ENCODE measurements at places on chromosomes 16 and 17.

- no peak for DNase-seq
Measured at GRCh38 chr17:9179602-9180001, 158.3 kb downstream of the NTN1 start.

GRCh38 chr17:47946929-47947397, 5.6 kb downstream of the PNPO start:
- peak; percentile 84 for DNase-seq

- DNase-seq: no peak
Measured at GRCh38 chr16:14225457-14225856, 154.3 kb downstream of the MRTFB start.

GRCh38 chr17:9360677-9361081, 214.9 kb downstream of the STX8 start:
- DNase-seq: no peak

GRCh38 chr17:66250686-66251085, 21.5 kb upstream of the APOH start:
- DNase-seq: no peak

DNA sequence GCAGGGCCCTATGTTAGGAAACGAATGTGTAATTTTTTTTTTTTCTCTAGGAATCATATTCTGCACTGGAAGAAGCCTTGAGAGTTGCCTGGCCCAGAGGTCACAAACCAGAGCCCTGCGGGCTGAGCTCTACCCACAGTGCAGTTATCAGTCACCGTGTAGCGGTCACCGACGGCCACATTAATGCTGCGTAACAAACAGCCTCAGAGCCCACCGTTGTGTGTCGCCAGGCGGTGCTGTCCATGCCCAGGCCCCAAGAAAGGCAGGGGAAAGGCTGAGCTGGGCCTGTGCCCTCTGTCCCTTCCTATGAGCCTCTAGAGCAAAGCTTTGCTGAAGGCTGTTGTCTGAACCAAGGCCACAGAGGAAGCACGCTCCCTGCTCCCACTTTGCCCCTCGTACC, 4.5 kb upstream of the LMF1 start:
- DNase-seq: no peak

GRCh38 chr17:36625188-36625587, 23.8 kb downstream of the MRM1 start:
- DNase-seq: no peak

DNA sequence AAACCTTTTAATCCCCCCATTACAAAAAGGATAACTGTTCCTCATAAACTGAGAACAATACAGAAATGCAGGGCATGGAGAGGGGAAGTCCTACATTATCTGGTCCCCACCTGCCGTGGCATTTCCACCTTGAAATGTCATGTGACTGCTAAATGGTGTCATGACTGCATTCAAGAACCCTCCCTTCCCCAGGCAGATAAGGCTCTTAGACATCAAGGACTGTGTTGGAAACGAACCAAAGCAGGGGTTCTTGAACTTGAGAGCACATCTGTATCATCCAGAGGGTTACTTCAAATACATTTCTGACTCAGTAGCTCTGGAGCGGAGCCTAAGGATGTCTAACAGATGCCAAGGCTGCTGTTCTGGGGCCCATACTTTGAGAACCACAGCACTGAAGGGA, 18.4 kb downstream of the CMTM3 start:
- no peak for DNase-seq

GRCh38 chr16:55250701-55251100, 73.3 kb upstream of the IRX6 start:
- no peak for DNase-seq

- DNase-seq: peak; percentile 21
Measured at GRCh38 chr16:3304370-3304769, 860 bp downstream of the TIGD7 start.

DNA sequence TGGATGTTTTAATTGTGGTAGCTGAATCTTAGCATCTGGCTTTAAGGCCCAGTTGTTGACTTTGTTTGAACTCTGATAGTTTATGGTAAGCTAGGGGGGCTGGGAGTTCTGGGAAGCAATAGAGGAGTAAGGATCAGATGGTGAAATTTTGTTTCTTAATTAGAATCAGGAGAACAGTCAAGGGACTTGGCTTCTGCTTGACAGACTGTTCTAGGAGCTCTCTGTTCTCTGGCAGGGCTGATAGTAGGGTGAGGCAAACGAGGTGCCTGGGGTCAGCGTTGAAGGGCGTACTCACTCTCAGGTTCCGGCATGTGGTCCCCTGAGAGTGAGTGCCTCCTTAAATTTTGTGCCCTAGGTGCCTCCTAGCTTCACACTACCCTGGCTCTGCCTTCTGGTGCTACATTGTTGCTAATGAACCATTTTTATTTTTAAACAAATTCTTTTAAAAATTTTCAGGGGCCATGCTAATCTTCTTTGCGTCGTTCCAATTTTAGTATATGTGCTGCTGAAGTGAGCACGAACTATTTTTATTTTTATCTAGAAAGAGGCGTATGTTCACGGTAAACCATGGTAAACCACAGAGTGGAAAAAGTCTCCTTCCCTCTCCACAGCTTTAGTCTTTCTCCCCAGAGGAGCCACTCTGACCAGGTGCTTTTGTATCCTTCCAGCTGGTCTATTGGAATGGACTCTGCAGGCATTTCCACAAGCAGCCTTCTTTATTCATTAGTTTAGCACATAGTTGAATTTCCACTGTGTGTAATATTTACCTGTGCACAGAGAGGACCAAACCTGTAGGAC, 19.7 kb downstream of the SLC7A6 start:
- DNase-seq: peak; percentile 56

DNA sequence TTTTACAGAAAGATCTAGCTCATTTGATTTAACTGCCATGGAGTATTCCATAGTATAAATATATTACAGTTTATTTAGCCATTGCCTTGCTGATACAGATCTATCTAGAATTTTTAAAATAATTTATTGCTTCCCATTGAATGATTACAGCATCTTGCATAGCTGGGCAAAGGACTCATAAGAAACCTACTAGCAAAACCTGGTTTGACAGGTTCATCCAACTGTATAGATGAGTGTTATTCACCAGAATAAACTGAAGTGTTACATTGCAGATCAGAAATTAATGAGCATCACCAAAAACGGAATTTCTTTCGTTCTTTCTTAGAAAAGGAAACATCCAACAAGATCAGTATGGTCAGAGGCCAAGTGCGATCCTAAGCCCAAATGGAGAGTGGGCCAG, 202.2 kb upstream of the CACNG5 start:
- no peak for DNase-seq

- DNase-seq: no peak
Measured at GRCh38 chr16:29986231-29986630, 9.2 kb downstream of the HIRIP3 start.

GRCh38 chr16:27291106-27291505, 22.5 kb upstream of the NSMCE1 start:
- DNase-seq: no peak

DNA sequence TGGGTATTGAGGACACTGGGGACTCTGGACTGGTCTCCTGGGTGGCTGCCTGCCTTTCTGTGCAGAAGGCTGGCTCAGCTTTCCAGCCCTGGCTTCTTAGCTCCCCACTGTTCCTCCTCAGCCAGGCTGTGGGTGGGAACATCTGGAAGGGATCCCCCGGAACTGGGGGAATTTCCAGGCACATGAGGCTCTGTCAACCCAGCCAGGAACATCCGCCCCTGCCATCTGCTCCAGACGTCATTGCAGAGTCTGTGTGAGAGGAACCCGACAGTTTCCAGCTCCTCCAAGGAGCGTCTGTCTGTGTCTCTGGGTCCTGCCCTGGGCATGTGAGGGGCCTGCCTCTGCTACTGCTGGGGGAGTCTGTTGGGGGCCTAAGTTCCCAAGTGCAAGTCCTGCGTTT, 36.2 kb upstream of the CRHR1 start:
- no peak for DNase-seq

GRCh38 chr17:44829523-44830358, at the start of gene GJC1:
Gene GJC1, minus strand, starts transcription at chr17:44830287. Its CDS starts 24,470 bp downstream, at chr17:44805817.
- DNase-seq: peak; percentile 47

DNA sequence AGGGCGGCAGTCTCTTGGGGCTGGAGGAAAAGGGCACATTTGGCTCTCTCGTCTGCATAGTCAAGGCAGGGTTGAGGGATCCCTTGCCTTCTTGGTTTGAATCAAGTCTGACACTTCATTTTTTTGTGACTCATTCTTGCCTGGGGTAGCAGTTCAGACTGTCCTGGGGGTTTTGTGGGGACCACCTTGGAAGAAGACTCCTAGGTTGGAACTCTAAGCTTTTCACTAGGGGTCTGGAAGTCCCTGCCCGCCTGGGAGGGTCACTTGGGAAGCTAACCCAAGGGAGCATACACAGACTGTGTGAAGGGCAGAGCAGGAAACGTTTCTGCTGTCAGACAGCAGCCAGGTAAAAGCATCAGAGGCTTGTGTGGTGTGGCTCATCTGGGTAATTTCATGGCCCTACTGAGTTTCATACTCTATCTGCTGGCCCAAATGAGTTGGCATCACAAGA, 11.3 kb downstream of the YPEL2 start:
- no peak for DNase-seq

GRCh38 chr17:7579834-7580603, 581 bp downstream of the CD68 start:
- no peak for DNase-seq

- DNase-seq: no peak
Measured at GRCh38 chr17:59426031-59426430, 94.6 kb downstream of the YPEL2 start.

GRCh38 chr17:1179112-1179817, 516 bp downstream of the ABR start:
- DNase-seq: no peak

DNA sequence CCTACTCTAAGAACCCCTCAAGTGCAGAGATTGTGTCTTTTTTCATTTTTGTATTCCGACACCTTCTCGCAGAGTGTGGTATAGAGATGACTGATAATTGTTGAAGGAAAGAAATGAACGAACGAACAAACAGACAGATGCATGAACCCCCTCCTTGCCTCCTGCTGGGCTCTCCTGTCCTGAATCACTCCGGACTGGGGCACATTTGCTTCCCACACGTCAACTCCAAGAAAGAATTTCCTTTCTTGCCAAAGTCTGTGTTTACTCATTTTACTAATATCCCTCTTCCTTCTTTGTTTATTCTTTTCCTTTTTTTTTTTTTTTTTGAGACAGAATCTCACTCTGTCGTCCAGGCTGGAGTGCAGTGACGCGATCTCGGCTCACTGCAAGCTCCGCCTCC, 37.5 kb upstream of the BHLHA9 start:
- no peak for DNase-seq

- DNase-seq: no peak
Measured at GRCh38 chr16:69712277-69712676, 14.1 kb downstream of the NQO1 start.

- no peak for DNase-seq
Measured at GRCh38 chr17:49439673-49440571, 25.2 kb upstream of the PHB1 start.

DNA sequence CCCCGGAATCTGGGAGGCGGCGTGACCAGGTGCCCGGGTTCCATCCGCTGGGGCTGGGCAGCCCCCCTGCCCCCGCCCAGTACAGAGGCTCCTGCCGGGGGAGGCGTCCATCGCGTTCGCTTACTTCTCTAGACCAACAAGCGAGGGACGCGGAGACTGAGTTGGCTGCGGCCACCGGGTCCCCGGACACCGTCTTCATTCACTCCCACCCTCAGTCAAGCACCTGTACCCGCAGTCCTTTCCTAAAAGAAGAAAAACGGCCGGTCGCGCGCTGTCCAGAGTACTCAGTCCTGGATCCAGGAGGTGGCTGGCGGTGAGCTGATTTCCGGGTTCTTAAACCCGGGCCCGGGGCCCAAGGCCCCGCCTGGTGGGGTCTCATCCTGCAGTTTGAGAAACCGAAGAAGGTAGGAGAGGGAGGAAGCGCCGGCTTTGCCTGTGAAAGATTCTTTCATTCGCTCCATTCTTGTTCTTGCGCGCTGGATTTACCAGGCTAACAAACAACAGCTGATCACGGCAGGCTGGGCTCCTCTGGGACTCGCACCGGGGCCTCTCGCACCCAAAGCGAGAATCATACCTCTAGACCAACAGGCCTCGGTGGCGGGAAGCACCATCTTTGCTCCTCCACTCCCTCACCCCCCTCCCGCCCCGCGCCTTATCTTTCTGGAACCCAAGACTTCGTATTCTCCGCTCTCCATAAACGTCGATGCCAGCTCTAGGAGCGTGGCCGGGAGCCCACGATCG, 17.4 kb upstream of the OR1F1 start:
- no peak for DNase-seq

DNA sequence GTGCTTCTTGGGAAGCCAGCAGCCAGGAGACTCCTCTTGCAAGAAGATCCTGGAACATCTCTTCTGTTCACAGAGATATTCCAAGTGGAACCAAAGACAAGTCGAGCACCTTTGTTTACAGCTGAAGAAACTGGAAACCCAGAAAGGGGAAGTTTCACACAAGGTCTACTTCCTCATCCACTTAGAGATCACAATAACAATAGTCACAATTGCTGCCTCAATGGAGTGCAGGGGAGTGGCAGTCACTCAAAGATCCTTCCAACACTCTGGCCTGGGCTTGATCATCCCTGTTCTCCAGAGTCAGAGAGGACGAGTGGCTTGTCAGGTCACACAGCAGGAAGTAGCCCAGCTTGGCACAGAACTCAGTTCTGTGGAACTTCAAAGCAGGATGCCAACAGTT, 46.9 kb upstream of the SIAH1 start:
- peak; percentile 80 for DNase-seq

GRCh38 chr17:75633486-75634375, 497 bp downstream of the SMIM5 start:
- DNase-seq: no peak

DNA sequence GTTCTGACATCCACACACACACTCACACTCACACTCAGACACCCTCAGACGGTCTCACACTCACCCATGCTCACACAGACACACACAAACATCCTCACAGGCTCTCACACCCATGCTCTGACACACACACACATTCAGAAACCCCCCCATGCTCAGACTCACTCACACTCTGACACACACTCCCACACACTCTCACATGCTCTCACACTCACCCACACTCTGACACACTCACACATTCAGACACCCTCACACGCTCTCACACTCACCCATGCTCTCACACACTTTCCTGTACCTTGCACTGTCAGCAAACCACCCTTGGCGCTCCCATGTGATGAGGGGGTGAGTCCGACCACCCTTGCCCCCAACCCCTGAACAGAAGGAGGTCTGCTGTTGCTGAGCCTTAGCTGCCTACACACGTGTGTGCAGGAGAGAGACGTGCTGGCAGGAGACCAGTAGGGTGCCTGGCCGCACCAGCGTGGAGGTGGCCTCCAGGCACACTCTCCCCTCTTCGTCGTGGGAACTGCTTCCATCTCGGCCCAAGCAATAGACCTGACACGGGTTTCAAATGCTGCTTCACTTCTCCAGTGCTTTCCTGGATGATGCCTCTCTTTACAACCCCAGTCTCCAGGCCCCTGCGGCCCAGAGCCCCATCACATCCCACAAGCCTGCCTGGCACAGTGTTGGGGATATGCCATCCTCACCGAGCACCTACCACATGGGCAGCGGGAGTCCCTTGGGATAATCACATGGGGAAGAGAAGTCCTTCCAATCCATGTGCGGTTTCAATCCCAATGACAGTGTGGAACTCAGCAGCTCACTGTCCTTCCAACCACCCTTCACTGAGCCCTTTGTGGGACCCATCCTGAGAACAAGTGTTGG, 267.8 kb upstream of the FOXF1 start:
- DNase-seq: no peak

GRCh38 chr17:61593426-61593825, 2.4 kb upstream of the NACA2 start:
- no peak for DNase-seq

All from NAMALWA (cell line).